ENCODE measurements at places on chromosomes 7 and 10. TPM values are rescaled to one million over a fixed set of nuclear protein-coding genes. Genes with fewer than 3 reads are reported as not detected.

DNA sequence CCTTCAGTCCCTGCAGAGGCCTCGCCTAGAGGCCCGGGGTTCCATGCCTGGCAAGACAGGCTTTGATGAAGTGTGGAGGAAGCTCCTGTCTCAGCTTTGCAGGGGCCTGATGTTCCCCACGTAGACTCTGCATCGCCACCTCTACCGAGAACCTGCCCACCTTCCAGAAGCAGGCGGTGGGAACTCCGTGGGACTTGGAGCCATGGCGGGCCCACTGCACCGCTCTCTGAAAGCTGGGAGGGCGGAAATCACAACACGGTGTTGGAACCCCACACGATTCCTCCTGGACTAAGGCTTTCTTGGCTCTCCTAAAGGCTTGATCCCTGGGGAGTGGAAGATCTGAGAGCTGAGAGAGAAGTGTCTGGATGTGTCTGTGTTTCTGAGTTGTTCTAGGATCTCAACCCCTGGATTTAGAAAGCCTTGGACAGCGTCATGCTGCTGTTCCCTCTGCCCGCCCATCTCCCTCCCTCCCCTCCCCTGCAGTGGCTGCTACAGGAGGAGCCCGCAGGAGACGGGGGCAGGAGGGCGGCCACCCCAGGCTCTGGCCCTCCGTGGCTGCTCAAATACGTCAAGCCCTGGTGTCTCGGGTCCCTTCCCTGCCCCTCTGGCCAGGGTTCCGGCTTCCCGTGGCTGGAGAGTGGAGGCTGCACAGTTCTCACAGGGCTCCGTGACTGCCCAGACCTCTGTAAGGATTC lies 79.7 kb downstream of the VIPR2 start:
- H3K27me3 ChIP-seq, result no peaks in the 10 kb centered on the region
- H3K36me3 ChIP-seq, result no peaks in the 10 kb centered on the region
- DNase-seq, result no peak
- H3K4me1 ChIP-seq, result peaks cover 19% of the 10 kb centered on the region
- no peak overlapping the region for H3K27ac ChIP-seq

DNA sequence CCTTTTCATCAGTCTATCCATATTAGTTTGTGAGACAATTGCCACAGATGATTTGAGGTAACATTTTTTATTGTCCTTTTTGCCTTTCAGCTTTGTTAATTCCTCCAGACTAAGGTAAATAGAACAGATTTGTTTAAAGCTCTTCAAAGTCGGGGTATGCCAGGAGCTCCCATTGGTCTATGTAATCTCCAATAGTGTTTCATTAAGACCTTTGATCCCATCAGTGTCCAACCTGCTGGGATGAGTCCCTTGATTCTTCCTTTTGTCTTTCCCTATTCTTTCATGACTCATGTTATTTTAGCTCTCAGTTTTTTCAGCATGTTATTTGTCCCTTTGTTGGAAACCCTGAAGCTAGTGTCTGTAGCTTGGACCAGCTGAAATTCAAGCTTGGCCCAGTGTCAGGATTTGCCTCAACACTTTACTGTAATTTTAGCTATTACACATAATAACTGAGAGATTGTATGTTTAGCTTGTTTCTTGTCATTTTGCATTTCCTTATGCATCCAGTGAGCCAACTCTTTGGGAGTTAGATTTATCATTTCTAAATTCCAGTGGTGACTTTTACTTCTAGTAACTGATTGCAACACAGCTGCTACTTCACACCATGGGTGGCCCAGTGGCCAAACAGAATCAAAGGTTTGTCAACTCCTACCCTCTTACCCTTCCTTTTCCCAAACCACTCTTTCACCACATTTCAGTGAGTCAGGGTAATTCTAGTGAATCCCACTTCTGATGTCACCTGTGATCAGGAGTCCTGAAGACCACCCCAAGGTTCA lies 15.3 kb downstream of the AGBL3 start:
- no peak for DNase-seq
- H3K36me3 ChIP-seq, result no peaks in the 10 kb centered on the region
- H3K27me3 ChIP-seq, result no peaks in the 10 kb centered on the region

Gene OR13A1
- total RNA-seq, result not detected

DNA sequence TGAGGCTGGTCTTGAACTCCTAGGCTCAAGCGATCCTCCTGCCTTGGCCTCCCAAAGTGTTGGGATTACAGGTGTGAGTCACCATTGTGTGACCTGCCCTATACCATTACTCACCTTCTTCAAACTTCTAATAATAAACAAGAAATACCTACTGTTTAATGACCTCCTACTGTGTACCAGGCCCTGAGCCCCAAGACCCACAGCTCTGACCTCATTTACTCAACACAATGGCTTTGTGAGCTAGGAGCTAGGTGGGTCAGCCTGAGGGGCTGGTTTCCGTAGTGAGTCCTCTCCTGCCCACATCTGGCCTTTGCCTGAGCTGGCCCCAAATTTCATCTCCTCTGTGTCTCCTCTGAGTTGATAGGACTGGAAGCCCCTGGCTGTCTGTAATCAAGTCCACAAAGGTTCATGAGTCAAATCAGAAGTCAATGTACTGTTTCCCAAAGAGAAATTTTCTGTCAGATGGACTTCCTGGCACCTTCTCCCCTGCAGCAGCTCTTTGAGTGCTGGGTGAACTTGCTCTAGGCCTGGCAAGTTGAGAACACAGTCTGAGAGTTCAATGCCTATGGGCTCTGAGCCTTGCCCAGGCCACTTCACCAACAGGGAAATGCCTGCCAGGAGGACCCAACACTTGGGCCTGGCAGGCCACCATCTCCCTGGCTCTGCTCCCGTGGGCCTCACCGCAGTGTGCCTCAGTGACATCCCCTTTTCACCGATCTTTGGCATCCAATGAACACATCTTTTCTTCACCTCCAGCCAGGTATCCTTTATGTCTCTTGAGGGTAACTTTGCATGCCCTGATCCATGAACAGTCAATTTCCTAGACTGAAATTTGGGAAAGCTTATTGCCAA lies 24.0 kb downstream of the NEURL1 start:
- no peak overlapping the region for H3K4me3 ChIP-seq
- DNase-seq, result no peak
- H3K4me1 ChIP-seq, result no peaks in the 10 kb centered on the region

GRCh38 chr10:76675951-76676587 lies 961.5 kb downstream of the KCNMA1 start:
- no peaks in the 10 kb centered on the region for H3K36me3 ChIP-seq
- no peak overlapping the region for H3K4me3 ChIP-seq
- H3K27me3 ChIP-seq, result no peaks in the 10 kb centered on the region
- no peak overlapping the region for H3K27ac ChIP-seq

GRCh38 chr7:155210356-155210755 lies 87.3 kb upstream of the INSIG1 start:
- H3K27me3 ChIP-seq, result no peaks in the 10 kb centered on the region
- peaks cover 4% of the 10 kb centered on the region for H3K4me1 ChIP-seq
- H3K36me3 ChIP-seq, result no peaks in the 10 kb centered on the region
- no peak overlapping the region for H3K27ac ChIP-seq
- no peak overlapping the region for H3K4me3 ChIP-seq

DNA sequence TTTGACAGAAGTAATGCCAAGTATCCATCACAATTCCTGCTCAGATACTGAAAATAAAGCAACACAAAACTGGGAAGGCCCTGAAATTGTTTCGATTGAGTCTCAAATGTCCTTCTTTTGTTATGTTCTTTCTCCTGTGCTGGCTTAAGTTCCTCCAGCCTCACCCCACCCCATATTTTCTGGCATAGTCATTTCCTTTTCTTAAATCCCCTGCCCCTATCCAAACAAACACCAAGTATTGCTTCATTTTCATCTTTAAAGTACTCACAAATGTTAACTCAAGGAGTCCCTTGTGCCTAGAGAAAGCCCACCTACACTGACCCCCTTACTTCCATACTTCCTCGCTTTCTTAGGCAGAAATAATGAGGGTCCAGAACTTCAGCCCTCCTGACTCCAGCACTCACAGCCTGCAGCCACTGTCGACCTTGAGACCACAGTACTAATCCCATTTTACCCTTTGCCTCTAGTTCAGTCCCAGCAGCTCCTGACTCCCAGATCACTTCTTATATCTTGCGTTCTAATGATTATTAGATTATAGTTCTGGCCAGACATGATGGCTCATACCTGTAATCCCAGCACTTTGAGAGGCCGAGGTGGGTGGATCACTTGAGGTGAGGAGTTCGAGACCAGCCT lies 73.2 kb upstream of the ST8SIA6 start:
- no peak overlapping the region for H3K27ac ChIP-seq
- no peaks in the 10 kb centered on the region for H3K36me3 ChIP-seq
- H3K4me3 ChIP-seq, result no peak overlapping the region
- H3K4me1 ChIP-seq, result no peaks in the 10 kb centered on the region

Gene SLC13A1
- not detected for total RNA-seq

- no peaks in the 10 kb centered on the region for H3K36me3 ChIP-seq
- no peak overlapping the region for H3K4me3 ChIP-seq
- no peak for DNase-seq
- no peaks in the 10 kb centered on the region for H3K27me3 ChIP-seq
- no peak overlapping the region for H3K27ac ChIP-seq
- no peaks in the 10 kb centered on the region for H3K4me1 ChIP-seq
These were observed 210.8 kb upstream of the TMEM196 start for GRCh38 chr7:19984231-19984632.

GRCh38 chr7:153522261-153522660 lies 529.9 kb upstream of the DPP6 start:
- H3K4me3 ChIP-seq, result no peak overlapping the region
- no peaks in the 10 kb centered on the region for H3K4me1 ChIP-seq
- no peaks in the 10 kb centered on the region for H3K36me3 ChIP-seq
- DNase-seq, result no peak
- no peak overlapping the region for H3K27ac ChIP-seq

DNA sequence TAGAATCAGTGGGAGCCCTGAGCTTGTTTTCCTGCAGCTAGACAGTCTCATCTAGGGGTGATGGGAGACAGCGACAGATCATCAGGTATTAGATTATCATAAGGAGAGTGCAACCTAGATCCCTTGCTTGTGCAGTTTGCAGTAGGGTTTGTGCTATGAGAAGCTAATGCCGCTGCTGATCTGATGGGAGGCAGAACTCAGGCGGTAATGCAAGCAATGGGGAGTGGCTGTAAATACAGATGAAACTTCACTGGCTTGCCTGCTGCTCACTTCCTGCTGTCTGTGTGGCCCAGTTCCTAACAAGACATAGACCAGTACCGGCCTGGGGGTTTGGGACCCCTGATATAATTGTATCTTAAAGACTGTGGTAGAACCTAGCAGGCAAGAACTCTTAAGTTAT lies 17.6 kb downstream of the NRBF2 start:
- no peak overlapping the region for H3K27ac ChIP-seq
- DNase-seq, result no peak
- H3K4me3 ChIP-seq, result no peak overlapping the region
- no peaks in the 10 kb centered on the region for H3K36me3 ChIP-seq

Gene CHRM2
- not detected for total RNA-seq

Gene TAS2R3
- total RNA-seq, result not detected

- H3K27me3 ChIP-seq, result no peaks in the 10 kb centered on the region
- no peak for DNase-seq
- no peak overlapping the region for H3K27ac ChIP-seq
- no peaks in the 10 kb centered on the region for H3K36me3 ChIP-seq
These were observed 1071.3 kb downstream of the NXPH1 start for GRCh38 chr7:9504678-9505077.

DNA sequence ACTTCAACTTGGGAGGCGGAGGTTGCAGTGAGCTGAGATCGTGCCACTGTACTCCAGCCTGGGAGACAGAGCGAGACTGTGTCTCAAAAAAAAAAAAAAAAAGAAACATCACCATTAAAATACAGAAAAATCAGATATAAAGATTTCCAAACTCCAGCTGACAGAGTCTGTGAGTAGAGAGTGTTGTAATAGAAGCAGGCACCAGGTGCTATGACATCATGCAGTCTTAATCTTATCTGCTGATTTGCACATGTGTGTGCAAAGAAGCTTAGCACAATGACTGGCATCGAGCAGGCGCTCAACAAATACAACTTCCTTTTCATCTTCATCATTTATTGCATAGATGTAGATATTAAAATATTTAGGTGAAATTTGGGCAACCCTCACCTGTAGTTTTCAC lies 92.2 kb downstream of the PRKCQ start:
- no peaks in the 10 kb centered on the region for H3K27me3 ChIP-seq
- H3K36me3 ChIP-seq, result peaks cover 86% of the 10 kb centered on the region
- DNase-seq, result no peak
- no peaks in the 10 kb centered on the region for H3K4me1 ChIP-seq
- H3K27ac ChIP-seq, result peak overlapping the region; percentile 43

DNA sequence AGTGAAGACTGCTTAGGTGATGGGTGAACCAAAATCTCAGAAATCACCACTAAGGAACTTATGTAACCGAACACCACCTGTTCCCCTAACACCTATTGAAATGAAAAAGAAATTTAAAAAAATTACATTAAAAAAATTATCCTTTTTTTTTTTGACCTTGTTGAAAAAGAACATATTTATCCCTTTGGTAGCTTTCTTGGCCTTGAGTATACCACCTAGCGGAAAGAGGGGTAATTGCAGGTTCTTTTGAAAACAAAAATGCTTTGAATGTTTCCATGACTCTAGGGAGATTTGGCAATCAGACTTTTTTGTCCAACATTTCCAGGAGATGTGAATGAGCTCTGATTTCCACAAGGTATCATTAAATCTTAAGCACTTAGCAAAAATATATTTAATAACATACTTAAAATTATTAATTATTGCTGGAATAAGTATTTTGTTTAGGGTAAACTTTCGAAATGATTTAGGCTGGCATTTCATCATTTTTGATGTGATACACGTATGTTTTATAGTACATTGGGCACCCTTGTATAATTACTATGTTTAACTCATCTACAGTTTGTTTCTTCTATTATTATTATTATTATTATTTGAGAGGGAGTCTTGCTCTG lies 47.0 kb upstream of the ELMO1 start:
- H3K4me3 ChIP-seq, result no peak overlapping the region
- no peak for DNase-seq
- no peaks in the 10 kb centered on the region for H3K36me3 ChIP-seq
- no peaks in the 10 kb centered on the region for H3K27me3 ChIP-seq

- no peak for DNase-seq
- no peaks in the 10 kb centered on the region for H3K4me1 ChIP-seq
- no peak overlapping the region for H3K4me3 ChIP-seq
- H3K27ac ChIP-seq, result no peak overlapping the region
These were observed 135.8 kb downstream of the JAZF1 start for GRCh38 chr7:28044825-28045224.

- no peaks in the 10 kb centered on the region for H3K27me3 ChIP-seq
- no peak for DNase-seq
- no peaks in the 10 kb centered on the region for H3K36me3 ChIP-seq
- no peak overlapping the region for H3K4me3 ChIP-seq
- no peaks in the 10 kb centered on the region for H3K4me1 ChIP-seq
These were observed 61.5 kb downstream of the HYCC1 start for GRCh38 chr7:22952306-22953015.

DNA sequence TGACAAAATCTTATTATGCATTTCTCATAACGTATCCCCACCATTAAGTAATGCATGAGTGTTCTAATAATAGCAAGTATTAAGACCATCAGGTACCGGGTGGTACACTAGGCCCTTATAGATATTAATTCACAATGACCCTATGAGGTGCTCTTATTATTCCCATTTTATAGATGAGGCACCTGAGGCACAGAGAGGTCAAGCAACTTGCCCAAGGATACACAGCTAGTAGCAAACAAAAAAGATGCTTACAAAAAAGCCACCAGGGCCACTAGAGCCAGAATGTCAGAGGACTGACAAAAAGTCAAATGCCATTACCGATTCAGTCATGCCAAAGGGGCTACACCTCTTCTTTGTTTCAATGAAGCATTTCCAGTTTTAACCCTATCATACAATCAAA lies 5.9 kb downstream of the RSU1 start:
- H3K27ac ChIP-seq, result no peak overlapping the region
- no peak overlapping the region for H3K4me3 ChIP-seq
- H3K36me3 ChIP-seq, result no peaks in the 10 kb centered on the region
- H3K4me1 ChIP-seq, result peaks cover 12% of the 10 kb centered on the region

Gene PLCE1
- total RNA-seq, result 5.9 TPM

Gene TUBB8
- total RNA-seq, result not detected

- H3K27me3 ChIP-seq, result no peaks in the 10 kb centered on the region
- no peaks in the 10 kb centered on the region for H3K4me1 ChIP-seq
- H3K27ac ChIP-seq, result no peak overlapping the region
- no peaks in the 10 kb centered on the region for H3K36me3 ChIP-seq
These were observed 300.9 kb downstream of the NEBL start for GRCh38 chr10:20596065-20596755.
